ENCODE measurements at places on chromosomes 11 and 22. TPM values are rescaled to one million over a fixed set of nuclear protein-coding genes. Genes with fewer than 3 reads are reported as not detected.

Gene PATE4
- total RNA-seq: not detected

Gene PRCP
- total RNA-seq: 30.9 TPM

Gene GAL3ST3
- total RNA-seq: 2.3 TPM

Gene APOBEC3B
- 68.1 TPM for total RNA-seq

Gene FGF4
- not detected for total RNA-seq

Gene OR51B5
- not detected for total RNA-seq

Gene LMO1
- not detected for total RNA-seq

Gene TENM4
- 12.6 TPM for total RNA-seq

Gene SAA4
- total RNA-seq: 0.22 TPM

Gene KCNK4
- total RNA-seq: not detected
